Airway epithelial cell (primary cell): ENCODE measurements at places on chromosomes 7 and 10. TPM values are rescaled to one million over a fixed set of nuclear protein-coding genes. Genes with fewer than 3 reads are reported as not detected.

C10orf62 gene
- not detected in 2 replicates for total RNA-seq

IFIT1B gene
- total RNA-seq, result not detected in 2 replicates

AS3MT gene
- 2.1 and 3.2 TPM in 2 replicates for total RNA-seq

FAM171A1 gene
- 8.3 and 11.4 TPM in 2 replicates for total RNA-seq

PCLO gene
- total RNA-seq, result 3.1 and 3.7 TPM in 2 replicates

SPDYE8 gene
- not detected in 2 replicates for total RNA-seq
